ENCODE measurements at places on chromosomes 7 and 10.

- DNase-seq, result no peak
Observed at GRCh38 chr7:41820111-41820671, 117.3 kb upstream of the INHBA start.

DNA sequence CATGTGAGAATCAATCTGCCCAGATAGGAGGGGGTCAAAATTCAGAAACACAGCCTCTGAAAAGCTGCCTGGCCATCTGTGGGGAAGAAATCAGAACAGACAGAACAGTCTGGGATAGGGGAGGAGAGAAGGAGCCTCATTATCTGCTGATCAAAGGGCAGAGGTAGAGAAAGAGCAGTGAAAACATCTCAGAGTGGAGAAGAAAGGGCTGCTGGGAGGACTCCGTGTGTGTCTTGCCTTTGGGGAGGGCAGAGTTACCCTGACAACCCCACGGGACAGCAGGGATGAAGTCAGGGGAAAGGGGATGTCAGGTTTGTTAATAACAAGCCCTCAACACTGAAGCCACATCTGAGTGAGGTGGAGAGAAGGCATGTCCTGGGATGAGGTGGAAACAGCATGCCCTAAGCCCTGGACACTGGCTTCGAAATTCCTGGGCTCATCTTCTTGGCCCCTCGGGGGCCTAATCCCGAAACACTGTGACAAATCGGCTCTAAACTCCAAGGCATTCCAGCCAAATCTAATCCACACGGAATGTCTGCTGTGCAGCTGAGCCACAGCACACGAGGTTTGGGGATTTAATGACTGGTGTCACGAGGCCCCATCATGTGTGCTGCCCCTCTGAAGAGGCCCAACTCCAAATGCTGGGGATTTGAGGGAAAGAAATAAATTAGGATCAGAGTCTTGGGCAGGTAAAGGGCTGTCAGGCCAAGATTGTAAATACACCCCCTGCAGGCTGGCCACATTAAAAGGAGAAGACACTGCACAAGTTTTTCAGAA lies 82.8 kb upstream of the FGFR2 start:
- DNase-seq, result no peak

- no peak for DNase-seq
Observed at GRCh38 chr10:73732426-73732825, 11.7 kb upstream of the SEC24C start.

GRCh38 chr10:77422491-77423338 lies 214.9 kb downstream of the KCNMA1 start:
- no peak for DNase-seq

- no peak for DNase-seq
Observed at GRCh38 chr10:104521901-104522694, 119.0 kb upstream of the SORCS3 start.
